AG04449 (cell line): ENCODE measurements at places on chromosomes 12 and 14.
A peak's percentile ranks its signal among the peaks of the same experiment; 100 is the strongest.

DNA sequence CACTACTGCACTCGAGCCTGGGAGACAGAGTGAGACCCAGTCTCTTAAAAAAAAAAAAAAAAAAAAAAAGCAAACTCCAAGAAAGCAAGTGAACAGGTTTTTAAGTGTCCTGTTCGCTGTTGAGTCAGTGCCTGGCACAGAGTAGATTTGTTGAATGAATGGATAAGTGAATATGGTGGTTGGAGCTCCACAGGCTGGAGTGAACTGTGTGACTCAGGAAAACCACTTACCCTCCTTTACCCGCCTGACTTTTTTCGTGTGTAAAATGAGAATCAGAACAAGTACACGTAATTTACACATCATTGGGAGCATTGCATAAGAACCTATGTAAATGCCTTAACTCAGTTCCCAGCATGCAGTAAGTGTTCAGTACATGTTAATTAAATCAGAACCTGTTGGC, 24.0 kb upstream of the ESRRB start:
- no peak for DNase-seq

GRCh38 chr12:59020073-59020946, 100.0 kb upstream of the LRIG3 start:
- no peak for DNase-seq

GRCh38 chr12:55675666-55676065, 32.0 kb downstream of the ITGA7 start:
- no peak for DNase-seq

DNA sequence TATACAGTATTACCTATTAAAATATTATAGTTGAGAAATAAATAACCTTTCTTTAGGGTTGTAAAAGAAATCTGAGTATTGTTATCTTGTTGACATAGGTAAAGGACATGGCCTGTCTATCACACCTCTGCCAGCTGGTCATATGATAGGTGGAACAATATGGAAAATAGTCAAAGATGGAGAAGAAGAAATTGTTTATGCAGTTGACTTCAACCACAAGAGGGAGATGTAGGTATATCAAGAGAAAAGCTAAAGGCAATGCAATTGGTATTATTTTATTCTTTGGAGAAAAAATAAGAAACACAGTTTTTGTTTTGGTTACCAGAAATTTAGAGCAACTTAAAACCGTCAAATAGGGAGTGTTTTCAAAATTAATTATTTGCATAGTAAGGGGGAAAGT, 13.5 kb downstream of the CPSF2 start:
- DNase-seq = no peak

DNA sequence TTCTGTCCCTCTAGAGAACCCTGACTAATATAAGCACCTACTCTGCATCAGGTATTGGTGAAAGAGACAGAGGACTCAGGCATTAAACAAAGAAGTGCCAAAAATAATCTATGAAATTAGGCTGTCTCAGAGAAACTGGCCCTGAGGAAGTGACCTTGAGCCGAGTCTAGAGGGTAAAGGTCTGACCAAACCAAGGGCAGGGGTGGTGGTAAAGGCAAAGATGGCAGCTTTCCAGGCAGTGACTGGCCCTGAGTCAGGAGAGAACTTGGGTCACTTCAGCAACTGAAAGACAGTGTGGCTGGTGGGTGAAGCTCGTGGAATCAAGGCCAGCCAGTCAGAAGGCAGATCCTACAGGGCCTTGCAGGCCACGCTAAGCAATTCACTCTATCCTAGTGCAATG, 30.6 kb downstream of the CDKL1 start:
- DNase-seq = no peak

DNA sequence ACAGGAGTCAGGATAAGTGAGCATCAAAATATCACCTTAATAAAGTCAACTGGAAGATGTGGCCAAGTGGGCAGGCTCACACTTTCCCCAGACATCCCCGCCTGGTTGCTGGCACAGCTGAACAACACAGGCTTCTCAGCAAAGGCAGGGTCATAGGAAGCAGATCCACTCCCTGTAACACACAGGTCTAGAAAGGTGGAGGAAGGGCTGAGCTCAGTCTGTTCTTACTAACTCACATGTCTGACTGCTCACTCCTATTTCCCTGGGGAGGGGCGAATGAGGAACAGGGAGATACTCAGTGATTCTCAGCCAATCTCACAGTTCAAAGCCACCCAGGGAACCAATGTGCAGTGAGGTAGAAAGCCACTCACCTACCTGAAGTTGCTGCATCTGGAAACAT, 45.0 kb upstream of the AMN1 start:
- no peak for DNase-seq

- DNase-seq = no peak
These were observed 1.2 kb downstream of the CDK2AP1 start for GRCh38 chr12:123270214-123271000.

GRCh38 chr12:124419292-124420040, 124.6 kb downstream of the RFLNA start:
- no peak for DNase-seq

DNA sequence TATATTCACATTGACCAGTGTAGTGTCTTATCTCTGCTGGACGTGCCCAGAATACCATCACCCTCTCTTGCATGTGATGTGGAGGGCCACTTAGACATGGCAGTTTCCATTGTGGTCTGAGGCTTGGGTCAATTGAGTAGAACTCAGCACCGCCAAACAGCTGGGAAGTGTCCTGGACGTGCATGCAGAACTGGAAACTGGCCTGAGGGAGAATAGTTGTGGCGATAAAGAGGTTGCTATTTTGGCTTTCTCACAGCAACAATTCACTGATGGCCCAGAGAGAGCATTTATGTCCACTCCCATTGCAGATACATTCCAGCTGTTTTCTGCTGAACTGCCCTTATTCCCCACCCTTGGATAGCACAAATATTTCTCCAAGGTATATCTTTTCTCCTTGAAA, 210.1 kb upstream of the DAAM1 start:
- no peak for DNase-seq

DNA sequence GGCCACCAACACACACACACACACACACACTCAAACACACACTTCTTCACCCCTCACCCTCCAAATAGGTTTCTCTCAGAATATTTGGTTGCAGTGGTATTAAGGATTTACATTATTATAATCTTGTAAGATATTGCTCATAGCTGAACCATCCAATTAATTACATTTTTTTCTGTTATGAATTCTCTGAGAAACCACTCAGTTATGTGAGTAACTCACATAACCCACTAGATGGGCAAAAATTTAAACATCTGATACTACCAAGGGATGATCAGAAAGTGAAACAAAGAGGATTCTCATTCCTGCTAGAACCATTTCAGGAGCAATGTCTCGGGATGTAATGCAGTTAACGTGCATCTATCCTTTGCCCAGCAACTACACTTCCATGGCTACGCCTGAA, 31.6 kb downstream of the TMTC1 start:
- no peak for DNase-seq

GRCh38 chr12:118456741-118457140, 80.4 kb downstream of the SUDS3 start:
- DNase-seq = no peak

GRCh38 chr14:74609721-74610120, 2.3 kb downstream of the LTBP2 start:
- DNase-seq = no peak

DNA sequence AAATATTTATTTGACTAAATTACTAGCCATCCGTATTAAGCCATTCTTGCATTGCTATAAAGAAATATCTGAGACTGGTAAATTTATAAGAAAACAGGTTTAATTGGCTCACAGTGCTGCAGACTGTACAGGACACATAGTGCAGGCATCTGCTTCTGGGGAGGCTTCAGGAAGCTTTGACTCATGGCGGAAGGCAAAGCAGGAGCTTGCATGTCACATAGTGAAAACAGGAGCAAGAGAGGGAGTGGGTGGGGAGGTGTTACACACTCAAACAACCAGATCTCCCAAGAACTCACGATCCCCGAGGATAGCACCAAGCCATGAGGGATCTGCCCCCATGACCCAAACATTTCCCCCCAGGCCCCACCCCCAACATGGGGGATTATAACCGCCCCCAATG, 26.7 kb upstream of the RAB21 start:
- DNase-seq = no peak

DNA sequence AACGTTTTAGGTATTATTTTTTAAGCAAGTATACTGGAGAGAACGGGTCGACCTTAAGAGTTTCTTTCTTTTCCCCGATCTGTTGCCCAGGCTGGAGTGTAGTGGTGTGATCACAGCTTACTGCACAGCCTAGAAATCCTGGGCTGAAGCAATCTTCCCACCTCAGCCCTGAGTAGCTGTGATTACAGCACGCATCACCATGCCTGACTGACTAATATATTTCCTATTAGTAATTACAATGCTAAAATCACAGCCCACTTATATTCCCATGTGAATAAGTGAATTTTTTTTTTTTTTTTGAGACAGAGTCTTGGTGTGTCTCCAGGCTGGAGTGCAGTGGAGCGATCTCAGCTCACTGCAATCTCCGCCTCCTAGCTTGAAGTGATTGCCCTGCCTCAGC, 50.4 kb downstream of the DICER1 start:
- no peak for DNase-seq

DNA sequence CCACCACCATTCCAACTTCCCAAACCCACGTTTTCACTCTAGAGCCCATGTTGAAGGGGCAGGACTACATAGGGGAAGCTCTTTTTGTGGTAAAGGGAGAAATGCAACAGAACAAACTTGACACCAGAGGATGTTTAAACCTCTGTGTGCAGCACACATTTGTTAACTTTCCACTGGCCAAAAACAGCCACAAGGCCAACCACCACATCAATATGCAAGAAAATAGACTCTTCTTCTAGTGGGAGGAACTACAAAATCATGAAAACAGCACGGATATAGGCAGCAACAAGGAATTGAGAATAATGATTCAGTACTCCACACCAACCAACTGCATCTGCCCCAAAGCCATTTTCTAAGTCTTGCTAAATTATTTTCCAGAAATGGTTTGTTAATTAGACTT, 66.3 kb upstream of the CEP83 start:
- DNase-seq = no peak

DNA sequence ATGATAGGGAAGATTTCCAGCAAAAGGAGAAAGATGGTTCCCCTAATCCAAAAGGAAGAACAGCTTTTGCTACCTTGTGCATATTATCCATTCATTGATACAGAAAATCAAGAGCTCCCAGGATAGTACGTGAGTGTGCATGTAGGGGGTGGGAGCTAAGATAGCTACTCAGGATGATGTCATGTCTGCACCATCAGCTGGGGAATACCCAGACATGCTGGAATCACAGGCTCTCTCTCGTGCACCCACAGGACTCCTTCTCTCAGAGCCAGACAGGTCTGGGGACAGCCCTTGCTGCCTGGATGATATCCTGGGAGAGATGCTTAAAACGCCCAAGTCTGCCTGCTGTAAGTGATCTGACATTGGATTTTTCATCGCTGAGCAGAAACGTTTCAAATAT, 38.9 kb downstream of the FOXN3 start:
- peak; percentile 45 for DNase-seq

- no peak for DNase-seq
These were observed 41.2 kb upstream of the CRY1 start for GRCh38 chr12:107134558-107134957.

GRCh38 chr12:27179400-27180214, 64.5 kb upstream of the STK38L start:
- peak; percentile 97 for DNase-seq

- DNase-seq = no peak
These were observed 18.1 kb downstream of the CABP1 start for GRCh38 chr12:120658286-120659150.

DNA sequence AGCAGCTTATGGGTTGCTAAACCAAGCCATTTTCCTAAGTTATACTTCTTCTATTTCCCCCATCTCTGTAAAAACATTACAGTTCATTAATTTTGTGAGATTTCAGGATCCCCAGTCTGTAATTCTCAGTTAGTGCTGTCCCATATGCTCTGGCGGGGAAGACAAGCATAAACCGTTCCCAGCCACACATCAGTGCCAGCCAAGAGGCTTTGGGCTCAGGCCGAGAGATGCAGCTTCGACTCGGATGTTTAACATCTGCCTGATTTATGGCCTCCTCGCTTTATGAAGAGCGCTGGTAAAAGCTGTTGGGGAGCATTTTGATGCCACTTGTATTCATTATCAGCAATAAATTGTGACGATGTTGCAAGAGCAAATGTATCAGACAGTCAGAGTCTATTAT, 349.1 kb upstream of the CCDC196 start:
- no peak for DNase-seq

- no peak for DNase-seq
These were observed 1101.4 kb downstream of the BCL11B start for GRCh38 chr14:98170575-98170974.

DNA sequence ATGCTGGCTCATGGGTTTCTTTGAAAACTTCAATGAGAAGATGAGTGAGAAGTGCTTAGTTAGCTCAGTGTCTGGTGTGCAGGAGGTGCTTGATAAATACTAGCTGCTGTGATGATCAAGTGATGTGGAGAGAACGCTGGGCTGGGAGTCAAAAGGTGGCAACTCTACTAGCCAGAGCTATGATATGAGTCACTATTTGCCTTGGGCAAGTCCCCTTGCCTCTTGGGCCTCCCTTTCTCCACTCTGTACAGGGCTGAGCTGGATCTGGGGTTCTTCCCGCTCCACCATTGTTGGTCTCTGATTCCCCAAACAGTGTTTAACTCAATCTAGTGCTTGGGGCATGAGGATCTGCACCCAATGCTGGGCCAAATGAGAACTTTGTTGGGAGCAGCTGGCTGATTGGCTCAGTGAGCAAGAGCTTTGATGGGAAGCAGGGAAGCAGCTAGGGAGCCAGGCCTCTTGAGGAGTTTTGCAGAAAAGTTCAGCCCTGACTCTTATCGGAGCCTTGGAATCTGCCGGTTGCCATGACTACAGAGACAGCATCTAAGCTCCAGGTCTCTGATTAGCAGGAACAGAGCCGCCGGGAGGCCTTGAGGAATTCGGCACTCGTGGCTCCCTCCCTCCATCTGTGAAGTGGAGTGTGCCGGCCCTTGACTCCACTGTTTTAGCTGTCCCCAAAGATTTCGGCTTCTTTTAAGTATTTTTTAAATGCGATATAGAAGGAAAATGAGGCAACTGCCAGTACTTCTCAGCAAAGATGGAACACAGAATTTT, 82.1 kb upstream of the HSPB8 start:
- no peak for DNase-seq

DNA sequence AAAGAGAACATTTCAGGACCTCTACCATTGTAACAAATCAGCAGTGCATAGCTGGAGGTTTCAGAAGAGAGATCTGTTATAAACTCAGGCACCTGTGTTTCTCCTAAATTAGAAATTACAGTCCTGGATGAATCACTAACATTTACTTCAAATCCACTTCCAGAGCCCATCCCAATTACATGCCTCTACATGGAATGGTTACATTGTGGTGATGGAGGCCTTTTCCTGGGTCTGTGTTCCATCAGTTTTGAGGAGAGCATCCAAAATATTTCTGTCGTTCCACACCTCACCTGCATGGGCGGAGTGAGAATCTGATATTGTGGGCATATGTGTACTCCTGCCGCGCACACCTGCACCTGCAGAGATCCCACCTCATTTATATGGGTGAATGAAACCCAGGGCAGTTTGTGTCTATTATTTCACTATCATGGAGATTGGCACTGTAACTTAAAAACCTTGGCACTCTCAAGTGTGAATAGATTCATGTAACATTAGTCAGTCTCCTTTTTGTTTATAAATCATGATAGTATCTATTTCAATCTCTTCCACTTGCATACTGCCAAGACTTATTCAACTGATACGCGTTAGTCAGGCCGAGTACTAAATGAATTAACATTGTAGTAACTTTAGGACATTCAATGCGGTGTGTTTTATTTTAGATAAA, 215.1 kb upstream of the FAR2 start:
- no peak for DNase-seq
